Bladder microvascular endothelial cell (primary cell): ENCODE measurements at places on chromosomes 3 and 15. TPM values are rescaled to one million over a fixed set of nuclear protein-coding genes. Genes with fewer than 3 reads are reported as not detected.

The TLE3 gene
- 28.0 and 33.9 TPM in 2 replicates for total RNA-seq

The TTC21A gene
- total RNA-seq = 1.3 and 4.2 TPM in 2 replicates

The UBAP1L gene
- total RNA-seq = 0.65 and 3.7 TPM in 2 replicates

The COL6A5 gene
- total RNA-seq = not detected in 2 replicates

The ALAS1 gene
- total RNA-seq = 32.7 and 41.0 TPM in 2 replicates
